ENCODE measurements at places on chromosomes 5 and 9.

- DNase-seq, result no peak
These were observed 254.6 kb downstream of the TMEM167A start for GRCh38 chr5:82822634-82822927.

DNA sequence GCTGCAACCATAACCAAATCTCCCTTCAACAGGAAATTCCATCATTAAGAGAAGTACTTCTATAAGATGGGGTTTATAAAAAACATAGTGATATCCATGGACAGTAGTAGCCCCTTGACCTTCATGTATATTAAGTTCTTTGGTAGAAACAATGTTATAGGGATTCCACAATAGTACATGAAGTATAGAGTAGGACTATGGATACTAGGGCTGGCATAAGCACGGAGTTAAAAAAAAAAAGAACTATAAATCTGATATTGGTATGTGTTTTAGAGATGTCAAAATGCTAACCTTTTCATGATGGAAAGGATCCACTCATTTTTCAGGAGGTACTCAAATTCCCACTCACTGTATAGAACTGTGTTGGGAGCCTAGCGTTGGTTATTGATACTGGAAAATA is 337.6 kb downstream of the FGF10 start:
- no peak for DNase-seq

DNA sequence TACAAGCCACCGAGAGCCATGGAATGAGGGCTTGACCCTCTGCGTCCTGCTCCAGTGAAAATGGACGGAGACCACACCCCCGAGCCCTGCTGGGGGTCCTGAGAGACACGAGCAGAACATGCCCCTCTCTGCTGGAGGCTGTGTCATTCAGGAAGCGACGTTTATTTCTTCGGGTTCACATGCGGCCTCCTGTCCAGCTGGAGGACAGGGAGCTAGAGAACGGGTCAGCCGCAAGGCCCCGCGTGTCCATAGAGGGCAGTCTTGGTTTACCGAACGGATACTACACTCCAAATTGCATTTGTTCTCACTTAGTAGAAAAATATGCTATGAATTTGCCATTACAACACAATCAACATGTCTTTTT is 36.1 kb downstream of the MRPL36 start:
- DNase-seq, result no peak

DNA sequence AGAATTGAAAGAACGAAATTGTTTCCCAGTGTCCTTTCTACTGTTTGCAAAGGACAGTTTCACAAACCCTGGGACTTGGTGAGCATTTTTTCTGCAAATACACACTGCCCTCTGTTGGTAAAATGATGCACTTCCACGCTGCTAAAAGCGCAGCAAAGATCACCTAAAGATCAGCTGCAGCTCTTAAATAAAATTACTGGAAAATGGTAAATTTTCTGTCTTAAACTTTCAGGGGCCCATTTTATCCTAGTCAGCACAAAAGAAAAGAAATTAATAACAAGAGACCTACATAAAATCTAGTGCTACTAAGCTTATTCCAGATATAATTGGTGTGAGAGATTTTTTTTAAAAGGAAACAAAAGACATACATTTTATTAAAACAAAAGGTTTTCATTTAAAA is 566.0 kb downstream of the CAAP1 start:
- no peak for DNase-seq

- DNase-seq, result no peak
These were observed 7.3 kb upstream of the ROPN1L start for GRCh38 chr5:10434392-10434791.

GRCh38 chr9:35628389-35628991 is 10.3 kb upstream of the CD72 start:
- DNase-seq, result no peak

- no peak for DNase-seq
These were observed 7.4 kb downstream of the BSPRY start for GRCh38 chr9:113356686-113357292.

- no peak for DNase-seq
These were observed 7.1 kb downstream of the TXNDC8 start for GRCh38 chr9:110330484-110331105.

DNA sequence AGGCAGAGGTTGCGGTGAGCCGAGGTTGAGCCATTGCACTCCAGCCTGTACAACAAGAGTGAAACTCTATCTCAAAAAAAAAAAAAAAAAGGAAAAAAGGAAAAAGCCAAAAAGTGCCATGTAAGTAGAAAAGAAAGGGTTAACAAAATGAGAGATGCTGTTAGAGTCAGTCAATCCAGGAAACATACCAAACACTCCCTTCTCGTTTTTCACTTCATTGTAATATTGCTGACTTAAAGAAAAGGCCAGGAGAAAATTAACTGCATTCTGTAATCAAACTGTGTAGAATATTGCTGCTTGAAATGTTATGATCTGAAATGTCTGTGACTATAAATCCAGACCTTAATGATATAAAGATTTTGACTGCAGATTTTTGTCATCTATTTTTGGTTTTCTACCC is 379.1 kb downstream of the ENC1 start:
- no peak for DNase-seq

GRCh38 chr5:32489791-32490562 is 45.4 kb upstream of the ZFR start:
- peak; percentile 56 for DNase-seq

GRCh38 chr9:17597977-17598376 is 19.1 kb downstream of the SH3GL2 start:
- no peak for DNase-seq

DNA sequence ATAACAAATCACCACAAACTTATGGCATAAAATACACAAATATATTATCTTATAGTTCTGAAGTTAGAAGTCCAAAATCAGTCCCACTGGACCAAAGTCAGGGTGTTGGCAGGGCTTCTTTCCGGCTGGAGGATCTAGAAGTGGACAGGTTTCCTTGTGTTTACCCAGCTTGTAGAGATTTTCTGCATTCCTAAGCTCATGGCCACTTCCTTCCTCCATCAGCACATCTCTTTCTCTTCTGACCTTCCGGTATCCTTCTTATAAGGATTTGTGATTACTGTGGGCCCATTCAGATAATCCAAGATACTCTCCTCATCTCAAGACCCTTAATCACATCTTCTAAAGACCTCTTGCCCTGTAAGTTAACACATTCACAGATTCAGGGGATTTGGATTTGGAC is 97.6 kb downstream of the RAB3C start:
- no peak for DNase-seq

GRCh38 chr5:73451224-73452130 is 2.9 kb upstream of the FOXD1 start:
- DNase-seq, result peak; percentile 54

- DNase-seq, result no peak
These were observed 446.2 kb downstream of the DNAH5 start for GRCh38 chr5:13498279-13498678.

DNA sequence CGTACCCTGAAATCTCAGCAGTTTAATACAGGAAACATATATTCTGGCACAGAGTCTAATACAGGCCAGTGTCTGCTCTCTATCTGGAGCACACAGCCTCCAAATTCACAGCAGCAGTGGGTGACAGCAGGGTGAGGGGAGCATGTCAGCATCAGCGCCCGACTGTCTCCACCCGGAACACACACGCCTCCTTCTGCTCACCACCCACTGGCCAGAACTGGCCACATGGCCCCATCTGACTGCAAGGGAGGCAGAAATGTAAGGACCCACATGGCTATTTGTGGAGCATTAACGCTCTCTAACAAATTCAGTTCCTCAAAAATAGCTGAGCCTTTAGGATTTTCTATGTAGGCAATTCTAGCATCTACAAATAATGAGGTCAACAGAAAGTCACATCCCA is 24.6 kb downstream of the UBE2QL1 start:
- no peak for DNase-seq

DNA sequence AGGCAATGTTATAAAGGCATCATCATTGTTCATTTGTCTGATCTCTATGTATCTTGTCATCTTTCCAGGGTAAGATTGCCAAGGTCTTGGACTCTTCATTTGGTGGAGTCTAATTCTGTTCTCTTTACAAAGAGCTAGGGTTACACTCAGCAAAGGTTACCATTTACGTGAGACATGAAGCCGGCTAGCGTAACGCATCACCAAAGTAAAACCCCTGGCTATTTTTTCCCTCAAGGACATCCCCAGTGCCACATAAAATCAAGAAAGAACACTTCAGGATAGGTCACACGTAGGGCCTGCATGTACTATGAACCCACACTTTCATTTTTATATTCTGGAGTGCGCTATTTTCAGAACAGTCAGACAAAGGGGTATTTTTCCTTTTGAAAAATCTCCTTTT is 20.0 kb upstream of the MYOT start:
- DNase-seq, result no peak

DNA sequence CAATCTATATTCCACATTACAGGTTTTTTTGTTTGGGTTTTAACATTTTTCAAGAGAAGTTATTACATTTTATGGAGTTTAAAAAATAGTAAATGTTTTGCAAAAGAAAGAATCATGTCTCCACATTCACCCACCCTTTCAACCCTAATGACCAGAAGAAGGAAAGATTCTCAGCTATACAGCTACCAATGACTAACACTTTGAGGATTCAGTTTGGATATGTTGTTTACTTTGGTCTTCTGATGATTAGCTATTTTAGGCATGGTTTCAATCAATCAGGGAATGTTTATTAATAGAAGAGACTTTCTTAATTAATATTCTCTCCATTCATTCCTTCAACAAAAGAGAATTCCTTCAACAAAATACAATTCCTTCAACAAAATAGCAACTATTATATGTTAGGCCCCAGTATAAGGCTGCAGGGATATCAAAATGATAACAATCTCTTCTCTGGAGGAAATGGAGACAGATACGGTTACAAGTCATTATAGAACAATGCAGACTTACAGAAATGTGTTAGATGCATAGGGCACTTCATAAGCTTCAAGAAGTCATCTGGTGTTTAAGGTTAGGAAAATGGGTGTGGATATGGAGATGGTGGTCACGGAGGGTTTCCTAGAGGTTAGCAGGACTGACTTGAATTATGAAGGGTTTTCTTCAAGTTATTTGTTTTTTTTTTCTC is 9.3 kb upstream of the NR3C1 start:
- no peak for DNase-seq

DNA sequence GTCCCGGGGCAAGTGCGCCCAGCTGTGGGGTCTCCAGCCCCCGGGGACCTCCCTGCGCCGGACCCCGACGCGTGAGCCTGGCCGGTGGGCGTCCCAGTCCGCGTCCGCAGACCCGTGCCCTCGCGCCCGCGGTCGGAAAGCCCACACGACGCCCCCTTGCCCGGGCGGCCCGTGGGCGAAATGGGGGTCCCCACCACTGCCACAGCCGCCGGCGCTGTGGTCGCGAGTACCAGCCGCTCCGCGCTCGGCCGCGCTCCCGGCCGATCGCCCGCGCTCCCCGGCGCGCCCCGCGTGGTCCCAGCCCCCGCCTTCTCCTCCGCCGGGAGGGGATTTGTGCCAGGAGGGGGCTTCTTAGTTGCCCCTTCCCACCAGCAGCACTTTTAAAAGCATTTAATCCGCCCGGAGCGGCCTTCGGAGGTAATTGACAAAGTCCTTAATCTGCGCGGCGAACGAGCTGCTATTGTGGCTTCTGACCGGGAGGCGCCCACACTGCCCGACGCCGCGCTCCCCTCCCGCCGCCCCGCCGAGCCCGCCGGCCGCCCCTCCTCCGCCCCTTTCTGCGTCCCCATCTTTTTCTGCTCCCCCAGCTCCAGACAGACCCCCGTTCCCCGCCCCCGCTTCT is 469 bp upstream of the FIBCD1 start:
- DNase-seq, result no peak

- no peak for DNase-seq
These were observed 27.0 kb upstream of the PRRC2B start for GRCh38 chr9:131366761-131367401.

DNA sequence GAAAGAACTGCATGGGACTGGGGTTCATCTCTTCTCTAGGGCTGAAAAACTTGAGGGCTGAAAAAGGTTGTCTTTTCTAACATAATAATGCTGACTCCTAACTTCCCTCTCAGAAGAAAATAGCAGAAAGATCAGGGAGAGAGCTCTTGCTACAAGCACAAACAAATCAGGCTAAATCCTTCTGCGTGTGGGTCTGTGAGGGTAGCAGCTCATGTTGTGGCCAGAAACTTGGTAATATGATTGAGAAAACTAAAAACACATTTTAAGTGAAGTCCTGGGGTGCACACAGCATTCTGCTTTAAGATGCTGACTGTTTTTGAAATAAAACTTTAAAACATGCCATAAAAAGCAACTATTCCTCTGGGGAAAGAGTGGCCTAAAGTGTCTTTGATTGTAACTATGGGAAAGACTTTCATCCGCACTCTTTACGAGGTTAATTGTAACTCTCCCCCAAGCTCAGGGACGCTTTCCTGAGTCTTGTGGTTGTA is 56.7 kb downstream of the SAXO1 start:
- no peak for DNase-seq

DNA sequence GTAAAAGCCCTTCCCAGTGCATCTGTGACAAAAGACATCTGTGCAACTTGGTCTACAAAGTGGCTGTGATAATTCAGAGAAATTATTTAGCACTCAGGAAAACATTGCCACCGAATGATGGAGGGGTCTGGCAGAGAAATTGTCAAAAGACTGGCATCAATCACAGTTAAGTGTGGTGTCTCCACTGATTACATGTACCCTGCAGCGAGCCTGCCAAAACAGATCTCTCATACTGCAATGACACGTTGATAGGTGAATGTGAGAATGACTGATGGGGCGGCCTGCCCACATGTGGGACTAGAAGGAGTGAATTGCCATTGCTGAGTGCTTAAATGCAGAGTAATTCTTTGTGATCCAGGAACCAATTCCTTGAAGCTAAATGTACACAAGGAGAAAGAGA is 136.4 kb upstream of the PCSK5 start:
- DNase-seq, result no peak

DNA sequence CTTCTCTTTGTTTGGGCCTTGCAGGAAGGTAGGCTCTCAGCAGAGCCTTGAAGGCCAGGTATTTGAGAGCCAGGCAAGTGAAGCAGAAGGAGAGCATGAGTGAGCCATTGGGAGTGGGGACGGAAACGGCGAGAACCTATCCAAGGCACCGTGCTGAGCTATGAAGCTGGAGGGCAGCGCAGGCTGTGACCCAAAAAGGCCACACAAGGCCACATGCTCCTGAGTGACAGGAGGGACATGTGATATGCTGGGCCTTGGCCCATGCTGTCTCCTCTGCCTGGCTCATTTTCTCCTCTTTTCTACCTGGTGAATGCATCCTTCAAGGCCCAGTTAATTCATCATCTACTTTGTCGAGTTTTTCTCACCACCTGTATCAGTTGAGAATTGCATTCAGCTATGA is 136.3 kb downstream of the PALM2AKAP2 start:
- no peak for DNase-seq

DNA sequence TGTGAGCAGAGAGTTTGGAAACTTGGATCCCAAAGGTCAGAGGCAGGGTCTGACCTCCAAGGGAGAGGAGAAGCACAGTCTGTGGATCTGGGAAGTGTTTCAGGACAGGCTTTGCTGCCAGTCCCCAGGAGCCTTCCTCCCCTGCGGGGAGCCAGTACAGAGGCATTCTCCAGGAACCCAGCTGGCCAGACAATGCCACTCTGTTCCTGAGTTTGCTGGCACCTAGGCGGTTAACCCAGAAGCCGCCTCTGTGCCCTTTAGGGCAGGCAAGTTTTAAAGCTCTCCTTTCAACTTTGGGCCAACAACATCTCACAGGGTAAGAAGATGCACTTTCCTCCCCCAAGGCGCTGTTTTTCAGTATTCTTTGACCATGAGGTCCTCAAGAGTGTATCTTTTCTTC is 37.0 kb upstream of the FGF1 start:
- DNase-seq, result no peak

Data from activated CD8-positive, alpha-beta memory T cell treated with anti-CD3 and anti-CD28 coated beads for 1 hour (primary cell).